Stimulated activated CD8-positive, alpha-beta memory T cell treated with anti-CD3 and anti-CD28 coated beads, Interleukin-7, amount 100 ng/mL, for 1 hour (primary cell): ENCODE measurements at places on chromosomes 16 and 17.
A peak's percentile ranks its signal among the peaks of the same experiment; 100 is the strongest.

- DNase-seq = no peak
Measured at GRCh38 chr17:66533572-66533971, 231.2 kb downstream of the PRKCA start.

- DNase-seq = no peak
Measured at GRCh38 chr17:80604009-80604669, 59.5 kb downstream of the RPTOR start.

DNA sequence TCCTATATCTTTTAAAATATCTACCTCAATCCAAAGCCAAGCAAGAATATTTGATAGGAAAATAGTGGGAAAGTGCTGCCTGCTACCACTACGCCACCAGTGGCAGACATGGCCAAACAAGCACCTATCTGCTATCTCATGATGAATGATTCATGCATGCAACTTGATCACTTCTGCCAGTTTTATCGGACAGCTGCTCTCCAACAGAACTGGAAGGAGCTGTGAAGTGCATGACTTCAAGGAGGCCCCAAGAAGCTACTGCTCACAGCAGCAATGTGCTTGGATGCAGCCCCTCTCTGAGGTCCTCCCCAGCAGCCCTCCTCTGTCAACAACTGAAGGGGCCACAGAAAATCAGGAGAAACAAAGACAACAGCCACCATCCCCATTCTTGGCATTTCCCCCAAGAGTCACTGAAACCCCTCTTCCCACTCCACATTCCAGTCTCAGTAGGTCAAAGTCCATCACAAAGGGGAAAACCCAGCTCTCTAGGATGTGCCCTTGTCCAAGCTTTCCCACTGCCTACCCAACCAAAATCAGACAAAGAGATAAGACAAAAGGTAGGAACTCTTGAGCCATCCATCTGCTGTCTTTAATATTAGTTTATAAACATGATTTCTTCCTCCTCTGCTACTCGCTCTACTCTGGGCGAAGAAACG is 215.3 kb downstream of the C16orf78 start:
- no peak for DNase-seq

DNA sequence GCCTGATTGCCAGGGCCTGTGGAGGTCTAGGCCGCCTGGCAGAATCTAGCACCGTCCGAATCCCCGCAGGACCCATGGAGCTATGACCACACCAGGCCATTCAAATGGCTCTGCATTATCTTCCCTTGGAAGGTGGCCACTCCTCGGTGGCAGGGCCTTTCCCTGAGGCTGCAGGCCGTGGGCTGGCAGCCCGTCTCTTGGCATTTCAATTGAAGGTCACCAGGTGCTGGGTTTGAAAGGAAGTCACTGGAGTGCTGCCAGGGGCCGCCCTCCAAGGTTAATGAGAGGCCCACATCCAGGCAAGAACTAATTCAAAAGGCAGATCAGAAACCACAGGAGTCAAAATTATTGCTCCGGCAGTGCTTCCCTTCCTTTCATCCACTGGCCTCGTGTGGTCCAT is 27.7 kb upstream of the CACNG5 start:
- no peak for DNase-seq

DNA sequence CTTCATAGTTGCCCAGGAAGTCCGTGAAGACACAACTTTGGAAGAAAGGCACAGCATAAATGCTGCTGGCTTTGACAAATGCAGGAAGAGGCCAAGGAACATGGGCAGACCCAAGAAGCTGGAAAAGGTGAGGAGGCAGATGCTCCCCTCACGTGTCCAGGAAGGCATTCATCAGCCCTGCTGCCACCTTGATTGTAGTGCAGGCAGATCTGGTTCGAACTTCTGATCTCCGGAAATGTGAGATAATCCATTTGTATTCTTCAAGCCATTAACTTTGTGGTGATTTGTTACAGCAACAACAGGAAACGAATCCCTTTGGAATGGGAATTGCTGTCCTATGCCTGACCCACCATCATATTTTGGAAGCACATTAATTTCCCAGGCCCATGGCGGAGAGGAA is 28.5 kb upstream of the LCMT1 start:
- no peak for DNase-seq

GRCh38 chr17:62867303-62867702 is 59.2 kb upstream of the MARCHF10 start:
- DNase-seq = no peak

- DNase-seq = peak; percentile 26
Measured at GRCh38 chr17:45410144-45411091, 22.3 kb downstream of the ARHGAP27 start.
